ENCODE measurements at places on chromosomes 1 and 21.
A peak's percentile ranks its signal among the peaks of the same experiment; 100 is the strongest.

GRCh38 chr1:1366699-1367066 lies 8.3 kb downstream of the AURKAIP1 start:
- no peak for DNase-seq

- no peak for DNase-seq
These were observed at the start of gene FNDC5 for GRCh38 chr1:32870615-32871363. FNDC5 (minus strand) TSS chr1:32870912.

- no peak for DNase-seq
These were observed 44.7 kb downstream of the ETS2 start for GRCh38 chr21:38850277-38850951.

DNA sequence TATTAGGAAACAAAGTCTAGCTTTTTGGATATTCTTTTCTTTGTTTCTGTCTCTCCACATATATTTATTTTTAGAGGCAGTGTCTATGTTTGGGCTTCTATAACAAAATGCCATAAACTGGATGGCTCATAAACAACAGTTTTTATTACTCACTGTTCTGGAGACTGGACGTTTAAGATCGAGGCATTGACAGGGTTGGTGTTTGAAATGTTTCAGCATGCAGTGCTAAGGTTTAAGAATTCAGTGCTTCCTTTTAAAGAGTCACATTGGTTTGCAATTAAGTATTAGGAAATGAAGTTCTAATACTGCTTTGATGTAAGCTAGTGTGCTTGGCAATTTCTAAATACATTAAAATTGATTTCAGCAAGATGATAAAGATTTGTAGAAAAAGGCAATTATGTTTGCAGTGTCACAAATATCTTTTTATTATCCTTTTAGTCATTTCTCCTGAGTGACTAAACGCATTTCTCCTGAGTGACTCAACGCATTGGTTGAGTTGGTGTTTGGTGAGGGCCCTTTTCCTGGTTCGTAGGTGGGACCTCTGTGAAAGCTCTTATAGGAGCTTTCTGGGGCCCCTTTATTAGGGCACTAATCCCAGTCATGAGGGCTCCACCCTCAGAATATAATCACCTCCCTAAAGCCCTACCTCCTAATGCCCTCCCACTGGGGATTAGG lies 317.0 kb downstream of the USP25 start:
- no peak for DNase-seq

DNA sequence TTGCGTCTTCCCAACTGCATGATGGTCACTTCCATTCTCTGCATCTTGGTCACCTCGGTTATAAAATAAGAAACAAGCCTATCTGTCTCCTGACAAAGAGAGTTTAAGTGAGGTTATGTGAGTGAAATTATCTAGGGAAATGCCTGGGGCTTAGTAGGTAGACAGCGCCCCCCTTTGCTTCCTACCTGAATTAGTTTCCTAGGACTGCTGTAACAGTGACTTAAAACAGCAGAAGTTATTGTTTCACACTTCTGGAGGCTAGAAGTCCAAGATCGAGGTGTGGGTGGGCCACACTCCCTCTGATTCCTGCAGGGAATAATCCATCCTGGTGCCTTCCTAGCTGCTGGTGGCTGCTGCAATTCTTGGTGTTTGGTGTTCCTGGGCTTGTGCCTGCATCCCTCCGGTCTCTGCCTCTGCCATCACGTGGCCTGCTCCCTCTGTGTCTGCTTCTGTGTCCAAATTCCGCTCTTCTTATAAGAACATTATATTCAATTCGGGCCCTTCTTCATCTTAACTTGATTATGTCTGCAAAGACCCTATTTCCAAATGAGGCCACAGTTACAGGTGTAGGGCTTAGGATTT lies 92.6 kb downstream of the IGSF21 start:
- DNase-seq, result no peak

- DNase-seq, result peak; percentile 91
These were observed at the start of gene PALMD for GRCh38 chr1:99645699-99646531. PALMD (plus strand) TSS chr1:99646113; CDS start chr1:99646318, 205 bp downstream.

DNA sequence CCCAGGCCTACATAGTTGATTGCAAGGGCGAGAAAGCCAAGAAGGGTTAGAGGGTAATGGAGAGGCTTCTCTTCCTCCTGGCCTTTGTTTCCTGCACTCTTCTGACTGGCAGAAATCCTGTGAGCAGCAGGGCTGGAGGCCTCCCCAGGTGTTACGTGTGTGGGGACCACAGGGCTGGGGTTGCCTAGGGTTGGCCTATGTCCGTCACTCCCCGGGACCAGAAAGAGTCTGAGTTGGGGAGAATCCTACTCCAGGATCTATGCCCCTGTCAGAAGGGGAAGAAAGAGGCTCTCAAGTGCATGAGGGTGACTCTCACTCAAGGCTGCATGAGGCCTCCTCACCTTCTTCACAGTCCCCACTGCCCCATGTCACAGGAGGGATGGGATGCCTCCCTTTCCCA lies 38.5 kb downstream of the IGFN1 start:
- no peak for DNase-seq

DNA sequence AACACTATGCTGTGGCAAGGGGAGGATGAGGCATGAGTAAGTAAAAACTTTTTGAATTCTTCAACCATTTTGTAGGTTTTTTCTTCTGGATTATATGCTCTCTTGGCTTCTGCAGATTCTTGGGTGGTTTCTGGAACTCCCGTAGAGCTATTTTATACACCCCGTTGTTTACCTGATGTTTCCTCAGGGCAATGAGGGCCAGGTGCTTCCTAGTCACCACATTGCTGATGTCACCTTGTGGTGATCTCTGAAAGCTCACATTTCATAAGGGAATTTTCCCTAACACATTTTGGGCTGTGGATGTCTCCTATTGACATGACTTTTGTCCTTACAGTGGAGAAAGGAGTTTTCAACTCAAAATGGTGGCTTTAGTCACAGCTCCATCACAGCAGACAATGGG lies 356.6 kb downstream of the PLA2G4A start:
- DNase-seq, result no peak

- DNase-seq, result no peak
These were observed 86.3 kb downstream of the GLIS1 start for GRCh38 chr1:53652441-53653199.

DNA sequence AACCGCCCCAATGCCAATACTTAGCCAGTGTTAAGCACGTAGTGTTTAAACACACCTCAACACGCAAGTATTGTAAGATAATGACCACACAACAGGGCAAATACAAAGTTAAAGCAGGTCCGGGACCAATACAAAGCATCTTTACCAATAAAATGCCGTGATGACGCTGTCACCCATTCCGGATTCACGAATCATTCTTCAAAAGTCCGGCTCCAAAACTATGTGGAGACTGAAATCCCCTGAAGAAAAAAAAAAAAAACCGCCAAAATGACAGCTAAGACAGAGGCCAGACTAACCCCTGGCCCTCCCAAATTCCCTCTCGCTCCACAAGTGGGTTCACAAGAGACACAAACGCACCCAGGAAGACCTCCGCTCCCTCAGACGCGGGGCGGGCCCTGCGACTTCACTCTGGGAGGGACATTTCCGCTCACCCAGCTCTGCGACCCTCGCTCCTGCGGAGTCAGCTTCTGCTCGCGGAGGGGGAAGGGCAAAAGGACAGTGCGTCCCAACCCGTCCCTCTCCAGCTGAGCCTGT lies 625 bp upstream of the DARS2 start:
- no peak for DNase-seq
